Peyer's patch (tissue), 4 donors: ENCODE measurements at places on chromosomes 1 and 21. TPM values are rescaled to one million over a fixed set of nuclear protein-coding genes. Genes with fewer than 3 reads are reported as not detected.

DNA sequence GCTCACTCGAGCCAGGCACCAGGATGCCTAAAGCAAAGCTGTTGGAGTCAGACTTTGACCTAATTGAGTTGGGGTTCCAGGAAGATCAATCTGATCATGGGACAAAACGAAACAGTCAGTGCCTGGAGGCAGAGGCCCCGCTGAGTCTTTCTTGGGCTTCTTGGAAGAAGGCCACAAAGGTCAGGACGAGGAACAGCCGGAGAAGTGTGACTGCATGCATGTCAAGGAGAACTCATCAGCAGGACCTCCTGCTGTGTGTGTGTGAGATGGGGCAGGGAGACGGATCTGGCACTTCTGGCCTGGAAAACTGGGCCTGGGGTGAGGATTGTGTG is 190.8 kb downstream of the CAMTA1 start:
- H3K36me3 ChIP-seq: no peaks in the 10 kb centered on the region
- H3K27me3 ChIP-seq: no peaks in the 10 kb centered on the region
- no peak overlapping the region for H3K27ac ChIP-seq
- H3K4me3 ChIP-seq: no peak overlapping the region
- no peak for DNase-seq

ILDR2 gene
- total RNA-seq: 0.67 TPM

PHC2 gene
- 71.1 TPM for total RNA-seq

- H3K4me3 ChIP-seq: peak overlapping the region; percentile 33
- no peaks in the 10 kb centered on the region for H3K36me3 ChIP-seq
- peak overlapping the region; percentile 99 for H3K27ac ChIP-seq
- H3K4me1 ChIP-seq: peaks cover 50% of the 10 kb centered on the region
Measured at GRCh38 chr1:111199329-111199728, 1.1 kb downstream of the DENND2D start.

DNA sequence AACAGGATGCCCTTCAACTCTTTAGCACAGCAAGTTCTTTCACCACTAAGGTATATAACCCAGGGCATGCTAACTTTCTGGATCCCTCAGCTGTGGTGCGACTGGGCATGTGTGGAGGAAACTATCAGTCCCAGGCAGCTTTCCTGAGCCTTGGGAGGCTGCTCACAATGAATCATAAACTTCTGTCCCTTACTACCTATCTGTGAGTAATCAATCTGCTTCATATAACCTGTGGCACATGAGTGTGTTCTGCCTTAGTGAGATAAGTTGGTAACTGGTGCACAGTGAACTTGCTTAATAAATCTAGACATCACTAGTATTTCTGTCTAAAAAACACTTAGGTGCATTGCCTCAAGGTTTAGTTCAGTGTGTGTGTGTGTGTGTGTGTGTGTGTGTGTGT is 158.0 kb downstream of the GPATCH2 start:
- H3K4me3 ChIP-seq: no peak overlapping the region
- no peak overlapping the region for H3K27ac ChIP-seq
- H3K4me1 ChIP-seq: no peaks in the 10 kb centered on the region
- no peaks in the 10 kb centered on the region for H3K36me3 ChIP-seq
- no peak for DNase-seq

DNA sequence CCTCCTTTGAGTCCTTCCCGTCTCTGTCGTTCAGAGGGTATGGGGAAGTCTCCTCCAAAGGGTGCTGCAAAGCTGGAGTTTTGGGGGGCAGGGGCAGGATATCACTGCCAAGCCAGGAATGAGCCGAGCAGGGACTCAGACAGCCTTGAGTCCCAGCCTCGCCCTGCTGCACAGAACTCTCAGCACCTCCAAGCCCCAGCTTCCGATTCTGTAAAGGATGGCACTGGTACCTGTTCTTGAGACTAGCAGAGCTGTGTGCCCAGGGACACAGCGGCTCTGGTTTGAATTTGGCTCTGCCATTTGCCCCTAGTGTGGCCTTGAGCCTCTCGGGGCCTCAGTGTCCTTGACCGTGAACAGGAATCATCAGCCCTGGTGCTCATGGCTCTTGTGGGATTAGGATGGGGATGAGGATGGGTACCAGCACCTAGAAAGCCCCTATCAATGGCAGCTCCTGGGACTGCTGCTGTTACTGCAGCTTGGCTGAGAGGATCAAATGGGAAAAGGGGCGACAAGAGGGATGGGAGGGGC is 1.5 kb upstream of the FBLIM1 start:
- H3K27me3 ChIP-seq: peaks cover 3% of the 10 kb centered on the region
- H3K4me1 ChIP-seq: peaks cover 9% of the 10 kb centered on the region
- no peaks in the 10 kb centered on the region for H3K36me3 ChIP-seq
- no peak overlapping the region for H3K4me3 ChIP-seq
- H3K27ac ChIP-seq: peak overlapping the region; percentile 46
- peak; percentile 66 for DNase-seq

DNA sequence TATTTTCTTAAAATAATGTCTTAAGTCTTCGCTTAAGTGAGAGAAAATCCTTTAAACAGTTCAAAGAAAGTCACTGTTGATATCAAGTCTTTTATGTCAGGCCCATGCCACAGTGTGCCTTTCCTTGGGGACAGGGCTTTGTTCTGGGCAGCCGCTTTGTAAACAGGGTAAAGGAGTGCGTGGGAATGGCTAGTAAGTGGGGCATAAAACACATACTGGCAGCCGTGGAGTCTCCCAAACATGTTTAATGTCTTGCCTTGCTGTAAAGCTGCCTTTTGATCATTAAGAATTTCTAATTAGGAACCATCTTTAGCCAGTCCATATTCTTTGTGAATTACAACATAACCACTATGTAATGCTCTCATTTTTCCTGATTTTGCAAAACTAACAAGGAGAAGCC is 99.7 kb downstream of the PHTF1 start:
- DNase-seq: no peak
- H3K27ac ChIP-seq: no peak overlapping the region
- H3K4me1 ChIP-seq: no peaks in the 10 kb centered on the region
- no peaks in the 10 kb centered on the region for H3K27me3 ChIP-seq
- H3K36me3 ChIP-seq: no peaks in the 10 kb centered on the region
- no peak overlapping the region for H3K4me3 ChIP-seq

DNA sequence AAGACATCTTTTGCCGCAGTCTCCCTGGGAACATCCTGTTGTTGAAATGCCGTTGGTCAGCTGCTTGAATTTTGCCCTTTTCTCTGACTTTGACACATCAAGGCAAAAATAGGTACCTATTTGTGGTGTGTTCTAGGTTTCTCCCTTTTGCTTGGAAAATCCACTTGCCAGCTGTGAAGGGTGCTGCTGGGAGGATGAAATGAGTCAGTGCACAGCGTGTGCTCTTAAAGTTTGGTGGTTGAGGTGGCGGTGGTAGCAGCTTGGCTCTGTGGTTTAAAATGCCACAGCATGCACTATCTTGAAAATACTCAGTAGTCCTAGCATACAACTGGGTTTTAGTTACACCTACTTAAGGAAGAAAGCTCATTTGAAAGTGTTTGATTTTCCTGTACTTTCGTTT is 183.8 kb downstream of the DHRS3 start:
- no peak for DNase-seq
- no peaks in the 10 kb centered on the region for H3K4me1 ChIP-seq
- peak overlapping the region; percentile 38 for H3K27ac ChIP-seq
- peaks cover 11% of the 10 kb centered on the region for H3K36me3 ChIP-seq
- H3K27me3 ChIP-seq: no peaks in the 10 kb centered on the region

GRCh38 chr1:154493276-154493675 is 8.7 kb upstream of the TDRD10 start:
- H3K36me3 ChIP-seq: no peaks in the 10 kb centered on the region
- peak overlapping the region; percentile 49 for H3K27ac ChIP-seq
- DNase-seq: peak; percentile 69
- no peaks in the 10 kb centered on the region for H3K27me3 ChIP-seq
- H3K4me1 ChIP-seq: no peaks in the 10 kb centered on the region
- H3K4me3 ChIP-seq: no peak overlapping the region

DNA sequence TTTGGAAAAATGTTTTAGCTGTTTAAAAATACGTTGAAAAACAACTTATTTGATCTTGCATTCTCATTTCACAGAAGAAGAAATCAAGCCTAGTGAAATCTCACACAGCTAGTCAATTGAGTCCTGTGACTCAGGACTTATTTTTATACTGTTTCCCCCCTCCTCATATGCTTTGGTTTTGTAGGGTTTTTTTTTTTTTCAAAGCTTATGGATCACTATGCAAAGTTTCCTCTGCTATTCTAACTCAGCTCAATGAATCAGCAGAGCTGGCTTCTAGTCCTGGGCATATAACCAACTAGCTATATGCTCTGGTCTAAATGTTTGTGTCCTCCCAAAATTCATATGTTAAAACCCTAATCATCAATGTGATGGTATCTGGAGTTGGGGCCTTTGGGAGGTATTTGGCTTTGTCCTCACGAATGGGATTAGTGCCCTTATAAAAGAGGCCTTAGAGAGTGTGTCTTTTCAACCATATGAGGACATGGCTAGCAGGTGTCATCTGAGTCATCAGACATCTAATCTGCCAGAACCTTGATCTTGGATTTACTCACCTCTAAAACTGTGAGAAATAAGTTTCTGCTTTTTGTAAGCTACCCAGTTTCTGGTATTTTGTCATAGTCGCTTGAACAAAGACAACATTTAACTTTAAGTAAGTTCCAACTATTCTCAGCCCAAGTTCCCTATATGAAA is 317.2 kb upstream of the C1orf87 start:
- no peak for DNase-seq
- H3K36me3 ChIP-seq: no peaks in the 10 kb centered on the region
- H3K27me3 ChIP-seq: no peaks in the 10 kb centered on the region
- no peak overlapping the region for H3K4me3 ChIP-seq
- H3K4me1 ChIP-seq: no peaks in the 10 kb centered on the region

DNA sequence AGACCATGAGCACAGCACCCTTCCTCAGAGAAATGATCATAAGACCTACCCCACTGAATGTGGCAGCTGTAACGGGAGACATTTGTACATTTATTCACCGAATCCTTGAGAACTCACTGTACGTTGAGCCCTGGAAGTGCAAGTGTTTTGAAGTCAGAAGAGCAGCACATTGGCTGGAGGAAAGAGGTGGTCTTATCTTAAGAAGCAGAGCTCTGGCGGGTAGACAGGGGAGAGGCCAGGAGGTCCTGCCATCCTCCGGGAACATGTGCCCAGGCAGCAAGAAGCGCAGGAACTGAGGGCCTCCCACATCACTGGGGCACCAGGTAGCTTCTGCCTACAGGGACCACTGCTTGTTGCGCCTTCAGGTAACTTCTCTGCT is 169.2 kb upstream of the IRF2BP2 start:
- H3K36me3 ChIP-seq: no peaks in the 10 kb centered on the region
- H3K4me3 ChIP-seq: no peak overlapping the region
- H3K27me3 ChIP-seq: no peaks in the 10 kb centered on the region
